ENCODE measurements at places on chromosomes 1 and 21. TPM values are rescaled to one million over a fixed set of nuclear protein-coding genes. Genes with fewer than 3 reads are reported as not detected.

ECM1 gene
- total RNA-seq: 3.6 TPM

S100A3 gene
- total RNA-seq: 6.5 TPM

SLC44A3 gene
- 2.2 TPM for total RNA-seq

CLDN17 gene
- not detected for total RNA-seq

PKNOX1 gene
- total RNA-seq: 12.9 TPM

DNA sequence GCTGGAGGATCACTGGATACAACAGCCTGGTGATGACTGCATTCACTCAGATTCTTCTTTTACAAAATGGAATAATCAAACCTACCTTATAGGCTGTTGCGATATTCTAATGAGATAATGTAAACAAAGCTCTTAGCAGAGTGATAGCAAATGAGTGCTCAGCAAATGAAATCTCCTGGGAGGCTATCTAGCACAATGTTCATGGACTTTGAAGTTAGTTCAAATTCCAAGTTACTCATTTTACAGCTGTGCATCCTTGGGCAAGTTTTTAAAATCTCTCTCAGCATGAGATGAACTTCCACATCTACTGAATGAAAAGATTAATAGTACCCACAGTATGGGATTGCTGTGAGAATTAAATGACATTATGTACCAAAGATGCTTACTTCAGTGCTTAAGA lies 80.8 kb upstream of the PAPPA2 start:
- H3K36me3 ChIP-seq: no peaks in the 10 kb centered on the region
- H3K4me1 ChIP-seq: no peaks in the 10 kb centered on the region
- H3K4me3 ChIP-seq: no peak overlapping the region
- H3K27me3 ChIP-seq: peaks cover 4% of the 10 kb centered on the region

- peak overlapping the region; percentile 8 for H3K4me3 ChIP-seq
- H3K4me1 ChIP-seq: peaks cover 66% of the 10 kb centered on the region
- DNase-seq: no peak
- H3K27me3 ChIP-seq: no peaks in the 10 kb centered on the region
- H3K36me3 ChIP-seq: no peaks in the 10 kb centered on the region
Measured at GRCh38 chr1:28067523-28068090, 20.8 kb downstream of the EYA3 start.
